Left ventricle myocardium superior (tissue), 1 donor: ENCODE measurements at places on chromosomes 1 and 21. TPM values are rescaled to one million over a fixed set of nuclear protein-coding genes. Genes with fewer than 3 reads are reported as not detected.

Gene PGBD5
- total RNA-seq, result 16.1 TPM

Gene DRAXIN
- total RNA-seq, result 0.05 TPM

Gene C1orf87
- not detected for total RNA-seq

Gene PRPF38A
- 21.6 TPM for total RNA-seq

Gene PIK3C2B
- total RNA-seq, result 23.6 TPM

Gene GUCA2A
- total RNA-seq, result not detected
